ENCODE measurements at places on chromosomes 3 and 15.

DNA sequence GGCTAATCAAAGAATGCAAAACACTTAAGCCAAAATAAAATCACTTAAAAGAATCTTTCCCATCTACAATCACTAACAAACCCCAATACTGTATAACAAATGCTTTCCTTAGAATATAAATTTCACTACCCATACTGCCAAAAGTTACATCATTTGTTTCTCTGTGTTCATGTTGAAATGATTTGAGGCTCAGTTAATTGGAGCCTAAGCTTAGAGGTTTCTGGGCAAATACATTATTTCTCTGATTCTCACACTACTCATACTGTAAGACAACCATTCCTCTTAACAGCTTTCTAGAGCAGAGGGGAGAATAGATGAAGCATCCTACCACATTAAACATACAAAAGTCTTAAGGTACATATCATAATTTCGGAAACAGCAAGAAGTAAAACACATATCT, 2.1 kb downstream of the RIOX2 start:
- no peak for DNase-seq

GRCh38 chr3:112635674-112636073, 5.3 kb downstream of the CCDC80 start:
- DNase-seq: peak; percentile 44

- no peak for DNase-seq
Observed at GRCh38 chr3:161700998-161701397, 204.4 kb downstream of the OTOL1 start.

GRCh38 chr3:172277151-172277652, 171.1 kb downstream of the GHSR start:
- DNase-seq: no peak

Data from left colon (tissue), 2 donors.